Fibroblast of pulmonary artery (primary cell): ENCODE measurements at places on chromosomes 11 and 22.
A peak's percentile ranks its signal among the peaks of the same experiment; 100 is the strongest.

- DNase-seq = no peak
These were observed 15.9 kb downstream of the RFPL1 start for GRCh38 chr22:29454276-29454675.

- DNase-seq = no peak
These were observed 15.2 kb downstream of the PIM3 start for GRCh38 chr22:49975543-49976389.

DNA sequence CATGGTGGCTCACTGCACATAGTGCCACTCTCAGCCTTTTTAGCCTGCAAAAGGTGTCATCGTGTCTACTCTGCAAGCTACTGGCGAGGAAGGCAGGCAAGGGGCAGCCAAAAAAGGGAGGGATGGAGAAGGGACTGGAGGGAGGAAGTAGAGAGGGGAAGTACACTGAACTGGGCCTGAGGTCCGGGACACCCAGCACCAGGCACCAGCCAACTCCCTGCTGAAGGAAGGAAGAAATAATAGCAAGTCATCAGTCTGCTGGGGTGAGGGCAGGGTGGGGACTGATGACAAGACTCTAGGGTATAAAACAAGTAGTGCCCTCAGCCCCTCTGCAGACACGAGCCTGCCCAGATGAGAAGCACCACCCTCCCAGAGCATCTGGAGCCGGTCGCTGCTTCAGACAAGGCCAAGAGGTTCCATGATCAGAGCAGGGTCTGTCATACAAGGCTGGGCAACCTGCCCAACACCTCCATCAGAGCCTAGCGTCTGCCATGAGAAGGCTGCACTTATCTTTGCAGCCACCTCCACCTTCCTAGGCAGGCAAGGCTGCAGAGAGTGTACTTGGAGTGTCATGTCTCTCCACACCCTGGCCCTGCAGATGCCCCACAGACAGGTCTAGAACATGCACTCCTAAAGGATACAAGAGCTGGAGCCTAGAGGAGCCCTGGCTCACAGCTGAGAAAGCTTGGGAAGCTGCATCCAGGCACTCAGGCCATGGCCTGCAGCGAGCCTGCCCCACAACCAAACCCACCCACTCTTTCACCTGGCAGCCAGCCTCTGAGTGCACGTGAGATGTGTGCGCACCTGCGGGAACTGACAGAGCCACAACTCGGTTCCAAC, 9.0 kb upstream of the COMT start:
- no peak for DNase-seq

- no peak for DNase-seq
These were observed 89.6 kb downstream of the CSNK2A3 start for GRCh38 chr11:11263238-11264005.

DNA sequence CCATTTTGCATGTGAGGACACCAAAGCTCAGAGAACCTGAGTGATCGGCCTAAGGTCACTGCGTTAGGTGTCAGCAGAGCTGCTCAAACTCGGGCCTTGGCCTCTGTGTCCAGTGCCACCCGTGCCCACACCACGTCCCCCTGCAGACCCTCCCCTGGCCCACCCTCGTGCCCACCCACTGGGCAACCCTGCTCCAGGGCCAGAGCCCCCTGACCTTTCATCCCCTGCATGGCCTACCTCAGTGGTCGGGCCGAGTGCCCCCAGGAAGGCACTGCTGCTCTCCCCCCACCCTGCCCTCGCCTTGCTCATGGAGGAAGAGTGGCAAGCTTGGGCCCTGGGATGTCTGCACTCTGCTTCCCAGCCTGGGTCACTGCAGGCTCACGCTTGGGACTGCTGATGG, 17.7 kb downstream of the B3GAT1 start:
- no peak for DNase-seq

DNA sequence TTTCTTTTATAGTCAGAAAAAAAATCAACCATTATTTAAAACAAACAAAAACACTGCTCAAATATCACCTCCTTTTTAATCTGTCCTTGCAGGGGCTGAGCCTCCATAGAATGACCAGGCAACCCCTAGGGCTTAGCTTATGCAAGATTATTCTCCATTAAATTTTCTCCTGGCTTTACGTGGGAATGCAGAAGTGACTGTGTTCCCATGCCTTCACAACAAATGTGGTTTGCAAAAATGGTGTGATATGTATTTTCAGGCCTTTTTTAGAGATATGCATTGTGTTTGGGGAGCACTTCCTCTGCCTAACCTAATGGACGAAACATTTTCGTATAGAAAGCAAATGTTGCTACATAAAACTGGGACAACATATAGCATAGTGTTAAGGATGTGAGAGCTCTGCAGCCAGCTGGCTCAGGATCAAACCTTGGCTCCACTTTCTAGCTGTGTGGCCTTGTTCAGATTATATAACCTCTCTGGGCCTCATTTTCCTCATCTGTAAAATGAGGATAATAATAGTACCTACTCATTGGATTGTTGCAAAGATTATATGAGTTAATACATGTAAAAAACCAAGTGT, 82.6 kb downstream of the PARVA start:
- DNase-seq = peak; percentile 40

GRCh38 chr11:46981436-46981835, 44.9 kb downstream of the CSTPP1 start:
- no peak for DNase-seq

GRCh38 chr11:11436715-11437313, 83.8 kb upstream of the CSNK2A3 start:
- DNase-seq = no peak

GRCh38 chr22:32576553-32577253, 102.1 kb downstream of the FBXO7 start:
- DNase-seq = no peak

DNA sequence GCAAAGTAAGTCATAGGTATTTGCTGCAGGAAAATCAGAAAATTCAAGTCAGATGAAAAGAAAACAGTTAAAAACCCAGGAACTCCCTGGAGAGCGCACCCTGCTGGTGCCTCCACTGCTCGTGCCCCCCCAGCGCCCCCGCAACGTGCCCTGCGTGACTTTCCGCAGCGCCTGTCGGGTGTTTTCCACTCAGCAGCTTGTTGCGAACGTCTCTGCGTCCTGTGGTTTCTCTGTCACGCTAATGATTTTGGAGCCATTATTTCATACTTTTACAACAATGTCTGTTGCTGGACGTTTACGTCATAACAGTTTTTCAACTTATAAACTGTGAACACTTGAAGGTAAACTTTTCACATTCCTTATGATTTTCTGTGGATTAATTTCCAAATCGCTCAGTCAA, 5.0 kb downstream of the CRELD2 start:
- DNase-seq = no peak

DNA sequence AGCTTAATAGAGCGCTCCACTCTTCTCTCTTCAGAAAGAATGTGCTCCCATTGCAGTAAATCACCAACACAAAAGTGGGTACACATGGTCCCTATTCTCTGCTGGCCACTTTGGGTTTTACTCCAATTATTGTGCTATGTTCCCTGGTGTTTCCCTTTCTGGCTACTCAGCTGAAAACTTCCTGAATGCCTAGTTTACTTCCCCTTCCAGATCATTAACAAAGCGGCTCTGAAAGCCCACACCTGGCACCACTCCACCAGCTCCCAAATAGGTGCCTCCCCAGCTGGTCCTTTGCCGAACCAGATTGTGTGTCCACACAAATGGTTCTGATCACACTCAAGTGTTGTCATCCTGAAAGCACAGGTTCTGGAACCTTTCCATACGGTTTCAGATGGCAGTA, 443.7 kb downstream of the NTM start:
- no peak for DNase-seq

- DNase-seq = no peak
These were observed 25.0 kb upstream of the PRSS23 start for GRCh38 chr11:86775361-86775760.

- peak; percentile 9 for DNase-seq
These were observed 9.7 kb downstream of the IMMP1L start for GRCh38 chr11:31499576-31500178.
